ENCODE measurements at places on chromosomes 3 and 15.

DNA sequence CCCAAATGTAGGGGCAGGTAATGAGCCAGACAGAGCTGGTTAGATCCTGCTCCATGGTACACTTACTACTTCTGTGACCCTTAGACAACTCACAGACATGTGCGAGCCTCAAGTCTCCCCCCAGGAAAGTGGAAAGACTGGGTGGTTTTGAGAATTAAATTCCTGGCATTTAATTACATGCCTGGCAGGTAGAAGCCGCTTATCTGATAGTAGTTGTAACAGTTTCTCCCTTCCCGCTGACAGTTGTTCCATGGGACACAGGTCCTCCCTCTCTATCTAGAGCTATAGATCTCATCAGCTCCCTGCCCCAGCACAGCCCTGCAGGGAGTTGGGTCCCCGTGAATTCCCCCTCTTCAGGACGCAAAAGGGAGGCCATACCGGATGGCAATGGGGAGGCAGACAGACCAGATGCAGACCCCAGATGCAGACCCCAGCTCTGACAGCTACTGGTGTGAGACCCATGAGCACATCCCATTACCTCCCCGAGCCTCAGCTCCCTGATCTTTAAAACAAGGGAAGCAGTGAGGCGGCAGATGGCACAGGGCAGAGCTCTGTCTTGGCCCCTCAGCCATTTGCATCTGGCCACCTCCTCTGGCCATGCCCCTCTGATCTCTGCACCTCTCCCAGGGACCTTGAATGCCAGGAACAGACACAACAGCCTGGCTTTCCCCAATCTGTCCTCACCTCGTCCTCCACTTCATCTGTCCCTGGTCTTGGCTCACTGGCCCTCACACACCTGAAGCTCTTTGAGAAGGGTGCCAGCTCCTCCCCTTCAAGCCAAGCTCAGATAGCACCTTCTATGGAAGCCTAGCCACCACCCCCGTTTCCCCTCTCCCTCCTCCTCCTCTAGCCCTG, 34.1 kb upstream of the NR2C2 start:
- no peak for DNase-seq

GRCh38 chr3:178054471-178054870, 481.8 kb upstream of the KCNMB2 start:
- no peak for DNase-seq

GRCh38 chr15:84878504-84878903, 6.0 kb upstream of the SLC28A1 start:
- DNase-seq, result peak; percentile 14

DNA sequence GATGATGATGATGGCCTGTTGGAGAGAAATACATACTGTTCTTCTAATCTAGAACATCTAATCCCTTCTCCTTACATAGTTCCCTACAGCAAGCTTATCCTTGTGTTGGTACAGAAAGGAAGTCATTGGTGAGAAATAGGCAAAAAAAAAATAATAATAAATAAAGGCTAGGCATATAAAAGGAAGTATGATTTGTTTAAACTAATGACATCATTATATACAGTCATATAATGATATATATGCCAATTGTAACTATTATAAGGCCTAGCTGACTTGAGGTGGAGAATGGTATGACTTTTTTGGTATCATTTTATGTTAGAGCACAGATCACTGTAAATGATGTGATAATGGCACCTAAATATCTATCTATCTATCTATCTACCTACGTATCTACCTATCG, 142.4 kb downstream of the DUT start:
- no peak for DNase-seq

- DNase-seq, result no peak
Measured at GRCh38 chr15:74964794-74965193, 8.2 kb upstream of the RPP25 start.

DNA sequence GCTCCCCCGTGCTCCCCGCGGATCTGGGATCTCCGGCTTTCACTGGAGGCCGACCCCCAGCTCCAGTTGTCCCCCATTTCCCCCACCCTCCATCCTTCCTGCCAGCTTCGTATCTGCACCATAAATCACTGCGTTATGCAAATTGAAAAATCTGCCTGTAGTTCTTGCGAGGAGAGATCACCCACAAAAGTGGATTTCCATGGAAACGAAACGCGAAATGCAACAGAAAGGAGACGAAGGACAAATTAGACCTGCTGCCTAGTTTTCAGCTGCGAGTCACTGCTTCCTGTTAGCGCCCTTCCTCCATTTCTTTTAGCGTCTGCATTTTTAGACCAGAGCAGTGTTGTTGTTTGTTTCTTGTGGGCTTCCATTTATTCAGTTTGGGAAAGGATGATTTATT, 127.1 kb upstream of the ATP10A start:
- no peak for DNase-seq

DNA sequence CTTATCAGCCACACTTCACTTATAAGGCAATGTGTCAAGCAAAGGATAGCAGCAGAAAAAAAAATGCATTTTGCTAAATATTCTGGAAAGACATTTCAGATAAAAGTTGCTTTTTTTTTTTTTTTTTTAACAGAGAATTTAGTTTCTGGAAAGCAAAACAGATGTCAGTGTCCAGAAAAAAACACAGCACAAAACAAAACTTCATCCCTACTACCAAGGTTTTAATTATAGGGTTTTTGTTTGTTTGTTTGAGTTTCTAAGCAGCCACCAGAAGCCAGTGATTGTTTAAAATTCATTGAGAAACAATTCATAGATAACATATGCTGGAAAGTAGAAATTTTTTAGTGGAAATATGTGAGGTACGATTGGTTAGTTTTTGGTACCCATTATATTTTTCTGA, 1202.7 kb downstream of the OTOL1 start:
- DNase-seq, result no peak

DNA sequence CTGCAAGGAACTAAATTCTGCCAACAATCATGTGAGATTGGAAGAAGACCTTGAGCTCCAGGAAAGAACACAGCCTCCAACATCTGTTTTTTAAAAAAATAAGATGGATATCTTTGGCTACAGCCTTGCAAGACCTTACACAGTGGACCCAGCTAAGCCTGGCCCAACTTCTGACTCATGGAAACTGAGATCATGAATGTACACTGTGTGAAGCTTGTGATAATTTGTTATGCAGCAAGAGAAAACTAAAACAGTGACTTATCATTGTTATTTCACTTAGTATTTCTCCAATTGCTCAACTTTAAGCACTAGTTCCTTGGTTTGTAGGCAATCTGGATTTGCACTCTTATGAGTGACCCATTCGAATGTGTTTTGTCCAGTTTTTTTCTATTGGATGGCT, 29.3 kb downstream of the SHQ1 start:
- DNase-seq, result no peak

- no peak for DNase-seq
Measured at GRCh38 chr3:172530101-172530561, 6.9 kb upstream of the TNFSF10 start.

DNA sequence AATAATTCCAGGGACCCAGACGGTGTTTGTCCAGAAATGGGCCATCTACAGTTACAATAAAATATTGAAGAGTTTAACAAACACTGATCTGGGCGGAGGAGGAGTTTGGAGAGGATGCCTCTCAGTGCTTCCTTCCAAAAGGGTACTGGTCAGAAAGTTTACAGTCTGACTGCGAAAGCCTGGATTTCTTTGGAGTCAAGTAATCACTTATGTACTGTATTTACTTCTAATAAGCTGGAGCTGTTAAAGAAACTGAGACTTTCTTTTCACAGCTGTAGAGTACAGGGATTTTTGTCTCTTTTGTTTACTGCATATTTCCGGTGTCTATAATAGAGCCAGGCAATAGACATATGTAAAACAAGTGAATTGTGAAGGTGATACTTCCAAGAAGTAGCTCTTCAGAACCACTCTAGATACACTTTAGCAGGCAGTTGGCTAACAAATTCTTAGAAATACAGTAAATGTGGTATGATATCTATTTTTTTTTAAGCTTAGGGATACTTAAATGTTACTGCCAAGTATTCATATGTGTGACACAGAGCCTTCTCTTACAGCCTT, 22.1 kb upstream of the NEO1 start:
- no peak for DNase-seq

- DNase-seq, result no peak
Measured at GRCh38 chr3:173217127-173217526, 76.1 kb upstream of the SPATA16 start.

DNA sequence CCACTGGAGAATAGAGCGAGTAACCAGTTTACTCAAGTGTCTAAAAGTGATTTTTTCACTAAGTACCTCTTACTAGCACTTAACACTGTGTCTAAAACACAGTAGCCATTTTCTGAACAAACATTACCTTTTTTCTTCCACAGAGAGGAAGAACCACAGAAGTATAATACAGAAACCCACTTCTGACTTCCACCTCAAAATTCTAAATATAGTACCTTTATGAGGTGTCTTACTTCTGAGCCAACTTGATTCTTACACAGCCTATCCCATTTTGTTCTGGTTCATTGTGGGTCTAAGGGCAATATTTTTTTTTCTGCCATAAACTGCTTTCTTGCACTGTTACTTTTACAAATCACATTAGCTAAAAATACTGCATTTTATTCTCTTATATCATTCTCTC, 821.0 kb downstream of the FHIT start:
- no peak for DNase-seq

DNA sequence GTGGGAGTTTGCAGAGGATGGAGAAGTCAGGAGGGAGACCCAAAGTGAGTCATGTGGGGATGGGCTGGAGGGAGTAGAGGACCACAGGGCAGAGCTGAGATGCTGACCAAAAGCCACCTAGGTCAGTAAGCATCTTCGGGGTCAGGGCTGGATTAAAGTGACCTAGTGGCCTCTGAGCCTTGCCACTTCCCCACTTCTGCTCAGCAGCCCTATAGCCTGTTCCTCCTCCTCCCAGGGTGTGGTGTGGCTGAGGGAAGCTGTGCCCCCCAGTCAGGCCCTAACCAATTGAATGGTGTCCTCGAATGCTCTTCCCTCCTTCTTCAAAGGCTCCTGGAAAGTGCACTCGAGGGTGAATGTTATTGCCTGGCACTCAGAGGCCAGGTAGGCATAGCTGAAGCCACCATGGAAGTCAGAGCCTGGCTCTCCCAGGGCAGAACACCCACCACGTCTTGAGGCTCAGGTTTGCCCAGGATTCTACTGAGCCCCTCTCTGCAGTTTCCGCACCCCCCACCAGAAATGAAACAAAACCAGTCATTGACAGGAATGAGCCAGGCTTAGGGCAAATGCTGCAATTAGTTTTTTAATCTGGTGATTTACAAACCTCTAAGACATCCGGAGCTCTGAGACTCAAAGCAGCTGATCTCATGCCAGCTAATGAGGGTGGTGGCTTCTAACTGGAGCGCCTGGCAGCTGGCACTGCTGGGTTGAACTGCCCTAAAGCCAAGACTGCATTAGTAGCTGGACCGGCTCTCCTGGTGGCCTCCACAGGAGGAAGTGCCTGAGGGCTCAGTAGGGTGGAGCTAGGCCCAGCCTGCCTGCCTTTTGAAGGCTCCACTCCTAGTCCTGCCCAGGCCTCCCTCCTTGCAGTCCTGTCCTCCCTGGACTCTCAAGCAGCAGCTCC, 26.0 kb upstream of the VIPR1 start:
- no peak for DNase-seq

- DNase-seq, result no peak
Measured at GRCh38 chr3:154864947-154865346, 215.2 kb upstream of the MME start.

GRCh38 chr3:41365973-41366372, 166.7 kb downstream of the CTNNB1 start:
- no peak for DNase-seq

DNA sequence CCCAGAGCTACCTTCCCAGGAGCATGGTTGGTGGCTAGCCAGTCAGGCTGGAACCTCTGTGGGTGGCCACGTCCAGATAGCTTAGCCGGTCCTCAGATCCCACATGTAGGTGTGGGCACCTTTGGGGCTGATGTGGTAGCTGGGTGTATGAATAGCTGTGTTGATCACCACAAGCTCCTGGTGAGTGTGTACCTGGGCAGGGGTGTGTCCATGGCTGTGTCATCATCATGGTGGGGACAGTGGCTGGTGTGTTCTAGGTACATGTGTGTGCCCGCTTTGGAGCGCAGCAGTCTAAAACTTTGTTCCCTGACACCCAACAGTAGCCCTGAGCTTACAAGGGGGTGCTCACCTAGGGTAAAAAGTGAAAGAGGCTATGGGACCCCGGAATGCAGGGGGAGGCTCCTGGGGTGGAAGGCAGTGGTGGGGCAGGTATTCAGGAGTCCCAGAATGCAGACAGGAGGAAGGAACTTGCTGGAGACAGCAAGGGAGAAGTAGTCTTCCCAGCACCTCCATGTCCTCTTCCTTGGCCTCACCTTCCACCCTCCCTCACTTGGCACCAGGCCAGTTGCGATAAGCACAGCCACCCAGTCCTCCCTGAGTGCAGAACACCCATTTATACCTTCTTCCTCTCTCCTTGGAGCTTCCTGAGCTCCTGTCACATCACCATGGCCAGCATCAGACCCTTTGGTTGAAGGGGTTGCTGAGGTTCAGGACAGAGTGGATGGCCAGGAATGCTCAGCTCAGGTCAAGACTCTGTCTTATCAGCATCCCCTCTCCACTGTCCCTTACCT, 1.2 kb downstream of the CISH start:
- no peak for DNase-seq

- DNase-seq, result no peak
Measured at GRCh38 chr3:73068419-73068818, 7.0 kb downstream of the EBLN2 start.

DNA sequence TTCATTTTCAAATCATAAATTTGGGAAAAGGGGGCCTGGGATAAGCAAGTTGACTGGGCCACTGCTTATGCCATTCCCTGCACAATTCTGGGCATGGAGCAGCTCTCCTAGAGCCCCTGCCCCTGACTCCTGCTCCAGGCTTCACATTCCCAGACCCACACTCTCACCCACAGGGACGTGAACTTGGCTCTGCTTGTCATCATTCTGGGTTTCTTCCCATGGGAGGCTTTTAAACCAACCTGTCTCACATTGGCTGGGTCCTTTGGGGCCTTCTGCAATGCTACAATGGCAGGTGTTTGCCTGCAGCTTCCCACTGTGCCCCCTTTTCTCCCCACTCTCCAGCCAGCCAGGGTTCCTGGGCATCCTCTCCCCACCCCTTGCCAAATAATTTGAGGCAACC, 49.1 kb downstream of the CYP19A1 start:
- DNase-seq, result no peak

GRCh38 chr3:39149059-39149455, 4.3 kb downstream of the CSRNP1 start:
- no peak for DNase-seq

DNA sequence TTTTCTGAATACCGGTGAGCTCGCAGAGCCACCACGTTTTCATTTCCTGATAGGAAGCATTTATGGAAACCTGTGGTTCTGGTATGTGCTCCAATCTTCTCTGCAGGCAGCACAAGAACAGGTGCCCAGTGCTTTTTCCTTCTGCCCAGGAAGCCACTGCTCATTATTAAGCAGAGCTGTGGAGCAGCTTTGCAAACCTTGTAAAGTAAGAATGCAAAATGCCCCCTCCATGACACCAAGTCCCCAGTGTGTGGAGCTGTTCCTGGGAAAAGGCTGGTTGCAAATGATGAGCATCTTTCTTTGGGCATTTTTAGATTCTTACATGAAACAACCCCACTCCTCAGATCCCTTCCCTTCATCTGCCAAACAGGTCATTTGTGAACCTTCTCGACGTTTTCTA, 65.7 kb upstream of the MRPL3 start:
- DNase-seq, result no peak

GRCh38 chr15:77547801-77548588, 84.7 kb downstream of the LINGO1 start:
- no peak for DNase-seq

All from stimulated activated CD8-positive, alpha-beta memory T cell treated with anti-CD3 and anti-CD28 coated beads, Interleukin-15, amount 100 ng/mL, for 24 hours (primary cell).